H1 (cell line): ENCODE measurements at places on chromosomes 7 and 10.

- DNase-seq = no peak
Observed at GRCh38 chr7:30525429-30525828, 20.8 kb upstream of the GGCT start.

DNA sequence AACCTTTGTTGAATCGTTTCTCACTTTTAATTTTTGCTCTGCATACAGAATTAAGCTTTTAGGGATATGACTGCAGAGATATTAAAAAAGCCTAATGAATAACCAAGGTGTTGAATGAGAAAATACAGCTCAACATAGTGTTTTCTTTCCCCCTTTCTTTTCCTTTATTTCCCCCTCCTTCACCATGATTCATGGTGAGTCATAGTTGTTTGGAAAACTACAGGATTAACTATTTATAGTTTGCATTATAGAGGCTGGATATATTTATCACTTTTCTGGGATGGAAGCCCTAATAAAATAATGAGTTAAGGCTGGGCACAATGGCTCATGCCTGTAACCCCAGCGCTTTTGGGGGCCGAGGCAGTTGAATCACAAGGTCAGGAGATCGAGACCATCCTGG lies 115.0 kb downstream of the DNAJB9 start:
- DNase-seq = no peak

- DNase-seq = no peak
Observed at GRCh38 chr7:40057292-40057691, 77.1 kb downstream of the MPLKIP start.

GRCh38 chr7:37916017-37916672 lies 472 bp downstream of the SFRP4 start:
- DNase-seq = no peak

DNA sequence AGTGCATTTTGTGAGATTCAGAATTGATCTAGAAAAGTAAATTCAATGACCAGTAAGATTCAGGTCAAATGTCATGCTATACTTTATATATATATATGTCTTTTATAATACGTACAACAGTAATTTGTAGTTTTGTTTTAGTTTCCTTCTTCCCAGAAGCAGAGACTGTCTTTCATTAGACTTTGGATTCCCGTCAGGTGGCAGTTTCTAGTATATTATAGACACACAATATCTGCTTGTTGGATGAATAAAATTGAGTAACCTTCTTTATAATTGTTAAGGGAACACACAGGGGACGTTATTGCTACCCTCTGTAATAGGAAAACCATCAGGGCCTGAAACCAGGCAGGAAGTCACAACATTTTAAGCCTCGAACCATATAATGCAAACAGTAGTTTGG lies 5.3 kb upstream of the LAMB1 start:
- DNase-seq = no peak

DNA sequence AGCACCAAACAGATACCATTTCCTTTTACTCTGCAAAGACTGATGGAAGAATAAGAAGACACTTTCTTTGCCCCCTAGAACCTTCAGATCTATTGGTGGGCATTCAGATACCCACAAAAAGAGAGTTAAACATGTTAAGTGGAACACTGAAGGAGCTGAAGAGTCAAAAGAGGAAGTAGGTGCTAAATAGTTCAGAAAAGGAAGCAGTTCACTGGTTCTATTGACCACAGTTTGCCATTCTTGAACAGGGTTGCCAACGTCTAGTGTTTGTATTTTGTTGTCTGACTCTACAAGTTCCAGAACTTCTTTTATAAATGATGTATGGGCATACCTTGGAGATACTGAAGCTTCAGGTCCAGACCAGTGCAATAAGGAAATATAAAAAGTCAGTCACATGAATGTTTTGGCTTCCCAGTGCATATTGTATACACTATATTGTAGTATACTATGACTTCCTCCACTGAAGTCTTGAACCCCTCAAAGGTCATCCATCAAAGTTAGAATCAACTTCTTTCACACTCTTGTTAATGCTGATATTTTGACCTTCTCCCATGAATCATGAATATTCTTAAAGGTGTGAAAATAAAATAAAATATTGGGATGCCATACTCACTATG lies 47.5 kb upstream of the AGR3 start:
- no peak for DNase-seq
